Vagina (tissue), 2 donors: ENCODE measurements at places on chromosomes 16 and 17.
A peak's percentile ranks its signal among the peaks of the same experiment; 100 is the strongest.

- DNase-seq: no peak
Measured at GRCh38 chr17:4744999-4745969, 5.6 kb upstream of the CXCL16 start.

DNA sequence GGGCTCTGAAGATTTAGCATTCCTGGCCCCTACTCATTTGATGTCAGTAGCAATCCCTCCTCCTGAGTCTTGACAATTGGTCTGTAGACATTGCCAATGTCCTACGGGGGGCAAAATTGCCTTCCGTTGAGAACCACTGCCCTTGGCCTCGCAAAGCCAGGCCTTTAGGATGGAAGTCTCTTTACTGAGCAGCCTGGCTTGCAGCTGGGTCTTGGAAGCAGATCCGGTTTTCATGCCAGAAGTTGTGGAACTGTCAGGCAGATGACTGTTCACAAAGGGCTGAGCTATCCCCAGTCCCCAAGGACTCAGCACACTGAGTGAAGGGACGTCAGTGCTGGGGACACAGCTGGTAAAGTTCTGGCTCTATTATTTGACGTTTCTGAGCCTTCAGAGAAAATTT, 83.2 kb downstream of the WSCD1 start:
- no peak for DNase-seq

DNA sequence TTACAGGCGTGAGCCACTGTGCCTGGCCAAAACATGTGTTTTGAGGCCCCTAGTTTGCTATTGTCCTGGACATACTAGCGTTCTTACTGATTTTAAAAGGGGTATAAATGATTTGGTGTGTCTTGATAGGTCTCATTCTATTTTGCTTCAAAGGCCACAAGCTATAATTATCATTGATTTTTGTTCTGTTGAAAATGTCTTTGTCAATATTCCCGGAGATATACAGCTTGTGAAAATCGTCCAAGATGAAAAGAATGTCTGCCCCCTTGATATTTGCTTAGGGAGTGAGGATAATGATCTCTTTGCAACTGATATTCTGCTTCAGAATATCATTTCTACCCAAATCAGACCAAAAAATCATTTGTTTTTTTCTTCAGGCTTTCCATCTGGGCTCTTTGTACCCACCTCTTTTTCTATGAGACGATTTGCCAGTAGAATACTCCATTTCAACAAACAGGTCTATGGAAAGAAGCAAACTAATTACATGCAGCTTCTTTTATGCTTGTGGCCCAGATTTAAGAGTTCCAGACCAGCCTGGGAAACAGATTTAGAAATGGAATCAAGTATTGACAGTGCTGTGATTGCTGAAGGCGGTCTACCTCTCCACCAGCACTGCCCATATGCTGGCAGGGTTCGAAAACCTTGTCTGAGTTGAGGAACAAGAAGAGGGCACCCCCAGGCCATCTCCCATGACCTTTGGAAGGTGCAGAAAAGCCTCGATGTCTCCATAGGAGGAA, 14.1 kb upstream of the ST6GALNAC1 start:
- no peak for DNase-seq

DNA sequence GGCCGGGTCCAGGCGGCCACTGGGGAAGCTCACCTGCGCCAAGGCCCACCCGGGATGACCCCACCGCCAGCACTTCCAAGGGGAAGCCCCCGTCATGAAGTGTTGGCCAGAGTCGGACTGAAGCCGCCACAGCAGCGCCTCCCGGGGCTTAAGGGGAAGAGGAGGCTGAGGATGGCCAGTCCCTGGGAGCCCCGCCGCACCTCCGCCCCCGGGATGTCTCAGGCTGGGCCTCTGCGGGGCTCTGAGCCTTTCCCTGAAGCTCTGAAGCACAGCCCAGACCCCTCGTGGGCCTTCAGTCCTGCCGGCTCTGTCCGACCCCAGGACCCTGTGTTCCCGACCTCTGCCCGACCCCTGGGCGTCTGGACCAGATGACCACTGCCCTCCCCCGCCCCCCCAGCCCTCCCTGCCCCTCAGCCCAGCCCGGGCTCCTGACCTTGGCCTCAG, 42.8 kb upstream of the ACSF3 start:
- DNase-seq: no peak

DNA sequence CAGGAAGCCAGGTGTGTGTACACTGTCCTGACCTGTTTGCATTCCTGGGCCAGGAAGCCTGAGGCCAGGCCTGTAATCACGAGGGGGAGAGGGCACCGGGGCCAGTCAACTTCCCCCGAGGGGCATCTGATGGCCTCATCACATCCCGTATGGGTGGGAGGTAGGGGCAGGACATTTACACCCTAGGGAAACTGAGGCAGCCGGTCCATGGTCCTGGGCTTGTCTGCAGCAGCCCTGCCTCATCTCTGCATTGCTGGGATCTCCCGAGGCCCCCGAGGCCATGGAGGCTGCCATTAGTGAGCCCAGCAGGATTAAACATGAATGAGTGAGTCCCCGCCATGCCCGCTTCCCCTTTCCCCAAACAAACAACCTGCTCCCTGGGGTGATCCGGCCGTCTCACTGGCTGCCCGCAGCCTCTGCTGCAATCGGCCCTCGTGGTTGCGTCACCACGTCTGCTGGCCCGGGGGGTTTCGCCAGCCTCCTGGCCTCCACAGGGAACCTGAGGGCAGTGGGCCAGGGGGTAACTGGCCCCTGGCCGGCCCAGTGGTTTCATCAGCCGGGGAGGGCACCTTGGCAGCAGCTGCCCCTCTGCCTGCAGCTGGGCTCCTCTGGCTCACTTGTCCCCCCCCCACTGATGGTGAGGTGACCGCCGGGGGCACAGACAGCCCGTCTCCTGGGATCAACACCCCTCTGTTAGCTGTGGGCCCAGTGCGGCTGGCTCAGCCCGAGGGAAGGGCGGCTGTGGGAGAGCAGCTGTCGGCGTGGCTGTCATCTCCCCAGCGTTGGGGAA, 88.3 kb upstream of the GSE1 start:
- DNase-seq: no peak

DNA sequence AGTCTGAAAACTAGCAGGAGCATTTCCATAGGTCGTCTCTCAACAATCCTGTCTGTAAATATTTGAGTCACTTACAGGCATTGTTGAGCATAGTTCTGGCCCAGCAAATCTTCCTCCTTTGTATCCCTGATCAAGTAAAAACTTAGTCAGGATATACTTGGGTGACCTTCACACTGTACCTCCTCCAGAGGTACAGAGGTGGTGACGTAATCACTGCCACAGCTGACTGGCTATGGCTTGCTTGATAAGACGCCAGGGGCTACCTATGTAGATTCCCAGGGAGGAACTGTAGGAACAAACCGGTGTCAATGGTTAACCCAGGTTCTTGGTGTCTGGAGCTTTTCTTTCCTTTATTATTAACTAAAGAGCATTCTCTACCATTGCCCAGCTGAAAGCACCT, at the start of gene KCNJ16:
Gene KCNJ16, plus strand, starts transcription at position 270 of the 400 bp plus-strand sequence. CDS start 56,863 bp downstream, outside the sequence.
- DNase-seq: no peak

GRCh38 chr17:27974045-27974436, 68.4 kb upstream of the NLK start:
- no peak for DNase-seq

DNA sequence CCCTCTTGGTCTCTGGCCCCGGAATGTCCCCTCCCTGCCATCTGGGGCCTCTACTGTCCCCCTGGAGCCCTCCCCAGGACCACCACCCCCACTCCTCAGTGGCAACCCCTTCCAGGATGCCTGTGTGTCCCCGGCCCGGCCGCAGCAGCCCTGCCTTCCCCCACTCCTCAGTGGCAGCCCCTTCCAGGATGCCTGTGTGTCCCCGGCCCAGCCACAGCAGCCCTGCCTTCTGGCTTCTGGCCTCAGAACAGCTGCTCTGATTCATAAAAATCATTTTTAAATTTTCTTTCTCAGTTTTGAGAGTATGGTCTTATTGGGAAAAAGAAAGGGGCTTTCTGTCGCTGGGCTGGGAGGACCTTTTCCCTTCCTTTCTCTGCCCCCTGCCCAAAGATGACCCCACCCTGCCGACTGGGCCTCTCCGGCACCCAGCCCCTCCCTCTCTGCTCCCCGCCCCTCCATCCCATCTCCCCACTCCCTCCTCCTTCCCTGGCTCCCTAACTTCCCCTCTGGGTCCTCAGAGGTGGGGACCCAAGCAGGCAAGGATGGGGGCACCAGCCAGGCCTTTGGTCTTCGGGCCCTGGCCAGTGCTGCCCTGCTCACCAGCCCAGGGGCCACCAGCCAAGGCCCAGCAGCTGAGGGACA, 40.5 kb downstream of the BAHCC1 start:
- no peak for DNase-seq

DNA sequence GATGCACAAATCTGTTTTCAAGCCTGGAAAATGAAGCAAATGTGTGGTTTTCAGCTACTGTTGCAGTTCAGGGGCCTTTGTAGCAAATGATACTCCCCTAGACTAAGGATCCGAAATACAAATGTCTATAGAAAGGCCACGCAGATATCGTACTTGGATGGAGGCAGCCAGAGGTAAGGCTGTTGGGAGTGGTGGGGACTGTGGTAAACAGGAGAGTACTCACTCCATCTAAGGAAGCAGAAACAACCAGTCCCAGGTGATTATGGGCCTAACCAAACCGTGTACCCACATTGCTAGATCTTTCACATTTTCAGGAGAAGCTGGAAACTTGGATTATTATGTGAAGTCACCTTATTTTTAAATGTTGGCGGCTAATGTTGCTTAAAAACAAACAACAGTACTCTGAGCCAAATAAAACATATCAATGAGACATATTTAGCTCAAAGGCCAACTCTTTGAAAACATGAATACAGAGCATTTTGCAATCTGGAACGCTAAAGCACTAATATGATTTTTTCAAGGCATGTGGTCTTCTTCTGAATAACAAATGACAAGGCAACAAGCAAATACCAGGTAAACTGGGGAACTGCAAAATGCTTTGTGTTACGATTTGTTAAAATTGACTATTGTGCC, 110.1 kb downstream of the YPEL2 start:
- DNase-seq: no peak

DNA sequence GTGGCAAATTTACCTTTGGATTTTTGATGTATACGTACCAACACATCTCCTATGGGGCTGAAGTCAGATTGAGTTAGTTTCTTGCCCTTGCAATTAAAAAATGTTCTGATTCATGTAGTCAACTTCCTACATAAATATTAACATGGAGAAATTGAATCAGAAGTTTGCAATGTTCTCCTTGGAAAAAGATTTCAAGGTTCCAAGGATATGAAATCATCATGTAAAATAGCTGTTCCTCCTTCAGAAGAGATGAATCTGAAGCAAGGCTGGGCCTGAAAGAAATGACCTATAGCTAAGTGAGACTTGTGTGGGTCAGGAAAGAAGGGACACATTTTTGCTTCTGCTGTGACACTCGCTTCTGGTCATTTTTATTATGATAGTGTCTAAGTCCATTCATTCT, 131.7 kb downstream of the RGS9 start:
- no peak for DNase-seq

DNA sequence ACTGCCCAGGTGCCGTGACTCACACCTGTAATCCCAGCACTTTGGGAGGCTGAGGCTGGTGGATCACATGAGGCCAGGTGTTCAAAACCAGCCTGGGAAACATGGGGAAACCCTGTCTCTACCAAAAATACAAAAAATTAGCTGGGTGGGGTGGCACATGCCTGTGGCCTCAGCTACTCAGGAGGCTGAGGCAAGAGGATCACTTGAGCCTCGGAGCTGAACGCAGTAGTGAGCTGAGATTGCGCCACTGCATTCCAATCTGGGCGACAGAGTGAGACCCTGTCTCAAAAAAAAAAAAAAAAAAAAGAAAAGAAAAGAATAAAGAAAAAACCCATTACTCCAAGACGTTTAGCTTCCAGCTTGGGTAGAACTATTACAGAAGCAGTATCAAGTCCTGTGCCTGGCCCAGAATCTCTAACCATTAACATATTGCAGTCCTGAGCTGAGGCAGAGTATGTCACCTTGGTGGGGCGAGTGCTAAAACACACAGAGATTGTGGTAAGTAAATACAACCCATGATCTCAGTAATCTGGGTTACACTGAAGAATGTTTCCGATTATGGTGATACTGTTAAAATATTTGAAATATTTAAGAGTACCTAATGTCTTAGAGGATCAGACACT, 23.2 kb upstream of the CFAP20 start:
- no peak for DNase-seq

GRCh38 chr16:7450440-7450839, 117.8 kb downstream of the RBFOX1 start:
- DNase-seq: no peak

GRCh38 chr16:49010396-49010795, 271.2 kb downstream of the CBLN1 start:
- peak; percentile 82 for DNase-seq

DNA sequence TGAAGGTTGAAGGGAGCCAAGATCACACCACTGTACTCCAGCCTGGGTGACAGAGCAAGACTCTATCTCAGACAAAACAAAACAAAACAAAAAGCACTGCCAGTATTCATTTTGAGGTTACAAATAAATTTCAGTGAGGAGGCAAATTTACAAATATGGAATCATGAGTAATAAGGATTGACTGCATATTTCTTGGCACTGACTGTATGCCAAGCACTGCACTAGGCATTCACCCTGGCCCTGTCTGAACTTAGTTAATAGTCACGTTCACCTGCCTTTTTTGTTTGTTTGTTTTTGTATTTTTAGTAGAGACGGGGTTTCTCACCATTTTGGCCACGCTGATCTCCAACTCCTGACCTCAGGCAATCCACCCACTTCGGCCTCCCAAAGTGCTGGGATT, 5.1 kb downstream of the LDAF1 start:
- DNase-seq: no peak

DNA sequence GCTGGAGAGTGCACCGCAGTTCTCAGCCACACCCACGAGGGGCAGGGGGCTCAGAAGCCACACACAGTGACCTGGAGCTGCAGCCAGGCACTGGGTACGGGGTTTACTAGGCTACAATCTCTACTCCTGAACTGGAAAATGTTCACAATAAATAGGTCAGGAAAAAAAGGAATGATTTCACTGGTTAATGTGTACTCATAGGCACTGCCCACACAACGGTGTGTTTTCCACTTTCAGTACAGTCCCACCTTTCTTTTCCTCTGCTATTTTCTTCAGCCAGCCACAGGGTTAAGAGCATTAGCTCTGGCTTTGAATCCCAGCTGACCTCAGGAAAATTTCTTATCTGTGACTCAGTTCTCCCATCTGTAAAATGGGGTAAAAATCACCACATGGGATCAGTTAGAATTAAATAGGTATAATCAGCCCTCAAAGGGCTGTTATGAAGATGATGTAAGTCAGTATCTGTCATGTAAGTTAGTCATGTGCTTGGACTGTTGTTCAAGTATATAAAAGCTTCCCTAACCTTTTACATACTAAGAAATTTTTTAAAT, 35.7 kb downstream of the ZCCHC14 start:
- DNase-seq: no peak

GRCh38 chr17:77435272-77436057, 294.7 kb downstream of the SEC14L1 start:
- no peak for DNase-seq

GRCh38 chr17:14719942-14720341, 419.1 kb downstream of the HS3ST3B1 start:
- DNase-seq: no peak

DNA sequence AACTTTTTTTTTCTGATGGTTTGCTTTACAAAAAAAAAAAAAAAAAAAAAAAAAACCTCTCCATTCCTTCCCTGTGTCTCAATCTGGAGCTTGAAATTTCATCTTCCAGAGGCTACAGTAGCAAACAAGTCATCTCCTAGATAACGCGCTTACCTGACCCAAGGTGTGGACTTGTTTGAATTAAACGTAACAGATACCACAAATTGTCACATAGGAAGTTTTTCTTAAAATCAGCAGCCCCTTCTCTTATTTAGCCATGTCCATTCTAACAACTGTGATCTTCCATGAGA, 2.0 kb downstream of the STAT5B start:
- no peak for DNase-seq

GRCh38 chr17:13583996-13584700, 17.6 kb downstream of the HS3ST3A1 start:
- DNase-seq: no peak

GRCh38 chr16:71276589-71277334, 12.4 kb downstream of the CMTR2 start:
- no peak for DNase-seq
